GM12878 (cell line): ENCODE measurements at places on chromosomes 2 and 18. TPM values are rescaled to one million over a fixed set of nuclear protein-coding genes. Genes with fewer than 3 reads are reported as not detected.

ERICH2 gene
- not detected in 2 replicates for total RNA-seq

HOXD4 gene
- total RNA-seq = not detected in 2 replicates

BMP10 gene
- not detected in 2 replicates for total RNA-seq

SRD5A2 gene
- total RNA-seq = not detected in 2 replicates

CHRNG gene
- not detected in 2 replicates for total RNA-seq

MRO gene
- total RNA-seq = not detected in 2 replicates
